ENCODE measurements at places on chromosomes 16 and 17.

- no peak for DNase-seq
Measured at GRCh38 chr17:2695243-2695960, 16.2 kb downstream of the CLUH start.

GRCh38 chr17:1582374-1582773, 19.8 kb upstream of the PITPNA start:
- no peak for DNase-seq

- no peak for DNase-seq
Measured at GRCh38 chr17:65449495-65449894, 112.0 kb downstream of the AXIN2 start.

DNA sequence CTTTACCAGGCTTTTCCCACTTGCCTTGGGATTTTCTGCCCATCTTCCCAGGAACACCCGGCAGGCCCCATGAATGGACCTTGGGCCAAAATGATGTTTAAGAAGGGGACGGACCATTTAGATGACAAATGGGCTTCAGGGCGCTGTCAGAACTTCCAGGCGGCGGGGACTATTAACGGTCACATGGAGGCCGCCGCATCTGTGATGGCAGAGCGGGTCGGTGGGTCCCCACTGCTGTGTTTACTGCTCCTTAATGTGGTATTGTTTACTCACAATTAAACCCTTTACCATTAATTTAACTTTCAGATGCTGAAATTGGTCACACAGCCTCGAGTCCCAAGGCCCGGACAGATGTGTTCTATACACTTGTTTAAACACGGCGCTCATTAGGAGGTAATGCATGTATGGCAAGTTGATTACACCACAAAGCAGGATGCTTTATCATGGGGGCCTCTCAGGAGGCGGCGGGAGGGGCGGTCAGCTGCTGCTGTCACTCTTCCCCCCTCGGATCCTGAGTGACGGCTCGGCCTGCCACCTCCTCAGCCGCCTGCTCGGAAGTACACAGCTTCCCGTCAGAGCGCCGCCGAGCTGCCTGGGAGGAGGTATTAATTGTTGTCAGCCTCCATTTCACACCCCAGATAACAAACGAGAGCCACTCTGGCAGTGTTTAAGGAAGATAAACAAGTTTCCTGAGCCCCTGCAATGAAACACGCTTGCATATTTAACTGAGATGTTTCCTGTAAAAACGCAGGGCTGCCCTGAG, 83.9 kb upstream of the IRX3 start:
- no peak for DNase-seq

- DNase-seq, result no peak
Measured at GRCh38 chr17:79305768-79306423, 231.3 kb downstream of the ENGASE start.

- no peak for DNase-seq
Measured at GRCh38 chr17:47188271-47188875, 722 bp downstream of the CDC27 start.

DNA sequence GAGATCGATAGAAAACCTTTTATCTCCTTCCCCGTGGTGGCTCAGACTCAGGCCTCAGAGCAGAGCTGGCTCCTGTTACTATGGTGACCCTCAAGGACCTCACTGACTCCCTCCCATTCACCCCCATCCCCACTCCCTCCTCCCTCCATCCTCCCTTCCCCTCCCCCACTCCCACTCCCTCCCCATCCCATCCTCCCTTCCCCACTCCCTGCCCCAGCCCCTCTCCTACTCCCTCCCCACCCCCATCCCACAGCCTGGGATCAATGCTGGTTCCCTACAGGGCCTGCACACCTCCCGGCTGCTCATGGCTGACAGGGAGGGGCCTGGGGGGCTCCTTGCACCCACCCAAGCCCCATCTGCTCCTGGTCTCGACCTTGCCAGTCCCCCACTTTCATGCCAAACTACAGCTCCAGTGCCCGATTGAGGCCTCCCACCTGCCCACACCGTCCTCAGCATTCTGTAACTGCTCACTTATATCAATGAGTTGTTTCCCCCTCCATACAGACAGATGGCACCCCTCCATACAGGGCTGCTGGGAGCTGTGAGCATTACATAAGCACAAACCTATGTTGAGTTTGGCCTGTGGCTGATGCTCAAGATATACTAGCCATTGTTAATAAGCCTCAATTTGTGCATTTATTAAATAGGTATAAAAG, 11.6 kb upstream of the RAI1 start:
- no peak for DNase-seq

DNA sequence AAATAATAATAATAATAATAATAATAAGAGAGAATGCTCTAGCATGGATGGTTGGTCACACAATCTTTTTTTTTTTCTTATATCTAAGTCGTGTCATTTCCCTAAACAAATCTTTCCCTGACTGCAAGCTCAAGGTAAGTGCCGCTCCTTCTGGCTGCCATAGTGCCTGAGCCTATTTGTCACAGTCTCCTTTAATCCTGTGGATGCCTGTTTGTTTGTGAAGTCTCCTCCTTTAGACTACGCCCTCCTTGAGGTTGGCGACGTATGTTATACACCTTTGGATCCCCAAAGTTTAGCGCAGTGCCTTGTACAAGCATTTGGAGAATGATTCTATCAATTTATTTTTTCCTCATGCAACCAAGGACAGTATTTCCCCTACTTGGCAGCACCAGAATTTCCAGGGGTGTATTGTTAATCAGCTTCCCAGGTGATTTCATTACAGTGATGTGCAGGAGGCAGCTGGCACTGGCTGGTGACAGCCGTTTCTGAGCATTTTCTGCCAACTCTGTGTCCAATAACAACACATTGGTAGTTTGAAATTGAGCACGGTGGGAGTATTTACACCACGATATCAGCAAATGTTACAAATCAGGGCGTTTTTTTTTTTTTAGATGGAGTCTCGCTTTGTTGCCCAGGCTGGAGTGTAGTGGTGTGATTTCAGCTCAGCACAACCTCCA, 26.6 kb downstream of the TMEM238L start:
- DNase-seq, result no peak

- DNase-seq, result peak; percentile 2
Measured at GRCh38 chr17:49388290-49388640, 26.2 kb upstream of the ZNF652 start.

- no peak for DNase-seq
Measured at GRCh38 chr17:80377798-80378197, 37.2 kb upstream of the ENDOV start.

GRCh38 chr17:17540935-17541639, 44.9 kb upstream of the RASD1 start:
- no peak for DNase-seq

Measured in stimulated activated CD4-positive, alpha-beta T cell treated with anti-CD3 and anti-CD28 coated beads, Interleukin-4, amount 100 ng/mL, for 4 hours (primary cell).